NCI-H187 treated with DMSO at 0.1 percent for 48 hours (cell line): ENCODE measurements at places on chromosomes 7 and 10.

GRCh38 chr7:155858521-155859061 lies 46.3 kb upstream of the SHH start:
- DNase-seq: no peak

- DNase-seq: no peak
Measured at GRCh38 chr10:80477813-80478212, 23.7 kb downstream of the TSPAN14 start.

GRCh38 chr10:117670116-117670904 lies 127.8 kb downstream of the EMX2 start:
- no peak for DNase-seq

DNA sequence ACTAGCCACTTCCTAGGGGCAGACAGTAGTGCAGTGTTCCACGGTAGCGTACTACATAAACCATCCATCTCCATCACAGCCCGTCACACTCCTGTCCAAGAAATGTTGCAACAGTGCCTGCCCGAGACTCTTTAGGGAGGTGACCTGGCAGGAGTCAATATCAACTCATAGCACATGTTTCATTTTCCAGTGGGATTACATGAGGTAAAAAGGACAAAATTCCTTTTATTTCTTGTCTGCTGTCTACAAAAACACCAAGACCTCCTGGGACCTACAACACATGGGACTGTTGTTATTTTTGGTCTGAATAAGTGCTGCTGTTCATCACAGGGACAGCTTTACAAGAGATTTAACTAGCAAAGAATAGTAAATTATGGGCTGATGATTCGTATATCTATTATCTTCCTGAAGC lies 99.9 kb downstream of the MPP7 start:
- no peak for DNase-seq

GRCh38 chr7:84985073-84985784 lies 201.6 kb downstream of the SEMA3D start:
- no peak for DNase-seq

DNA sequence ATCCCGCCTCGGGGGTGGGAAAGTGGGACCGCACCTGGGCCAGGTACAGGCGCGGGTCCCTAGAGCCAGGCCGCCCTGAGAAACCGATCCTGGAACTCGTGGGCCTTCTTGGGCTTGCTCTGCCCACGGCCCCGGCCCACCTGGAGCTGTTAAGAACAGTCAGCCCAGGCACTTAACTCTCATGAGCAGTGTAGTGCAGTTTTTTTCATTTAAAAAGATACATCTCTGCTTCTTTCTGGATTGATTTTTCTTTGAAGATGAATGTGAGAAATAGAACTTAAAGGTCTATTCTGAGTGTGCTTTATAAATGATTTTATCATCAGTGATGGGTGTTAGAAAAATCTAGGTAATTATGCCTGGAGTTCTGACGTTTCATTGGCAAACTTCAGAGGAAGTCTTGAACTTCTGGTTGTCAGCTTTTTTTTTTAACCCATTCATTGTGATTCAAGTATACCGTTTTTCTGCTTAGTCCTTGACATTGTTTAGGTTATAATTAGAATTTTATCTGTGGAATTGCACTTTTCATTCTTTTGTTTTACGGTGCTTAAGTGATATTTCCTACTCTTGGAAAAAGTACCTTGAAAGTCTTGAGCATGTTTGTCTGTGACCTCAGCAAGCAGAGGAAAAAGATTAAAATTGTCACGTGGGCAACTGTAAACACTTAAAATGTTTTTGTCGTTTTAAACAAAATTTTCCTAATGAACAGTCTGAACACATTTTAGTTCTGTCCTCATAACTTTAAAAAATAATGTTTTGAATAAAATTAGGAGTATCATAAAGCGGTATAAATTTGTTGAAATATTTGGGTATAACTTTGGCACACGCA lies 906 bp downstream of the CDK1 start:
- DNase-seq: no peak

GRCh38 chr7:39617005-39617404 lies 6.4 kb upstream of the RALA start:
- DNase-seq: no peak

GRCh38 chr7:135083005-135083404 lies 64.9 kb upstream of the TMEM140 start:
- DNase-seq: no peak

- no peak for DNase-seq
Measured at GRCh38 chr10:68536973-68537372, 9.7 kb upstream of the SLC25A16 start.
